ENCODE measurements at places on chromosomes 16 and 17.

DNA sequence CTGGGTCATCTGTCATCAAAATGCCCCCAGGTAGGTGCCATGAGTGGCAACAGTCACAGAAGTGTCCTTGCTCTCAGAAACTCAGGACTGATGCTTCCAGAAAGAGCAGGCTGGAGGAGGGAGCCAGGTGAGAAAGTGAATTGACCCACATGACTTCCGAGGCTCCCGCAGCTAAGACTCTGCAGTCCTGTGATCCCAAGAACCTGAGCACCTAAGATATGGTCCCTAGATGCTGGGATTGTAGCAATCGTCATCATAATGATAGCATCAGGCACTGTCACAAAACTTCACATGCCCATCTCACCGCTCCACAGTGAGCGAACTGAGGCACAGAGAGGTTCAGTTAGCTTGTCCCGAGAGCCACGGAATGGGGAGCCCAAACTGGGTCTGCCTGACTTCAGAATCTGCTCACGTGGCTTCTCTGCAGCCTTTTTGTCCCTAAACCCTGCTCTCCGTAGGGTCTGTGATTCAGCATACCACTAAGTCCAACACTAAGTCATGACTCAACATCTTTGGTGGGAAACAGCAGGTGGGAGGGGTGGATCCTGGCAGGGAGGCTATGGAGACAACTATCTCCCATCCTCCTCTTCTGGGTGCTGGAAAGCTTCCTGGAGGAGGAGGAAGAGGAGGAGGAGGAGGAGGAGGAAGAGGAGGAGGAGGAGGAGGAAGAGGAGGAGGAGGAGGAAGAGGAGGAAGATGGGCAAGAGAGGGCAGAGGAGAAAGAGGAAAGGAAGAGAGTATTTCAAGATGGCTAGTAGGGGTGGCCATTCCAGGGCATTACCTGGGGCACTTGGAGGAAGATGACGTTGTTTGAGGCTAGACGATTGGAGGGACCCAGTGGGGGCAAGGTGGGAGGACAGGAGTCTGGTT is 55.5 kb upstream of the DLX4 start:
- no peak for DNase-seq

DNA sequence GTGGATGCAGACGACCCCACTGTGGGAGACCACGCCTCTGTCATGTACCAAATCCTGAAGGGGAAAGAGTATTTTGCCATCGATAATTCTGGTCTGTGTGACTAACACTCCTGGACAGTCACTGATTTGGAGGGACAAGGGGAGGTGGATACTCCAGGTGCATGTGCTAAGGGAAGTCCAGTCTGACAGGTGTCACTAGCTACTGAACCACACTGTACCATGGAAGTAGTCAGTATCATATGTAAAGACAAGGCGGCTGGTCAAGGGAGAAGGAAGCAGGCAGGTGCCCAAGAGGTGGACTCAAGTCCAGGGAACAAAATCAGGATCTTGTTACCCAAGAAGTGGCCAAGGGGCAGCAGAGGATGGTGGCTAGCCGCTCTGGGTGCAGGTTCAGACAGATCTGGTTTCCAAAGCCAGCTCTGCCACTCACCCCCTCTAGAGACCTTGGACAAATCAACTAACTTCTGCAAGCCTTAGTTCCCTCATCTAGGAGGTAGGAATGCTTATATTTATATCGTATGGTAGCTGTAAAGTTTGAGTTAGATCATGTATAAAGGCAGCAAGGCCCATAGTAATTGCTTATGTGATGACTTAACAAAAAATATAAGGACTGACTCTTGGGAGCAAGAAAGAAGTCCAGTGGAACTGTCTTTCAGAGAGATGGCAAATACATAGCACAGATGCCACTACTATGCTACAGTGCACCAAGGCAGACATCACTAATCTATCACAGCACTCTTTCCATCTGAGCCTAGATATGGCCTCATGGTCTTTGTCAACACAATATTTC is 22.1 kb downstream of the CDH5 start:
- DNase-seq: no peak

GRCh38 chr16:35186045-35186759 is 1726.8 kb downstream of the TP53TG3F start:
- no peak for DNase-seq

DNA sequence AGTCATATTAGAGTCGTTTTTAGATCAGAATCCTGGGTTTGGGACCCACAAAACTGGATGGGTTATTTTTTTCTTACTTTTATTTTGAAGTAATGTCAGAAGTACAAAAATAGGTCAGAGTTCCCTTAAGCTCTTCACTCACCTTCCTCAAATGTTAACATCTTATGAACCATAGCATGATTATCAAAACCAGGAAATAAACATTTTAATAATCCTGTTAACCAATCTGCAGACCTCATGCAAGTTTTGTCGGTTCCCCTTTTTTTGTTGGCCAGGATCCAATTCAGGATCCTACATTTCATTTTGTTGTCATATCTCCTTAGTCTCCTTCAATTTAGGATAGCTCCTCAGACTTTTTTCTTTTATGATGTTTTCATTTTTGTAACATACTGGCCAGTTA is 162.0 kb downstream of the CHD9 start:
- DNase-seq: no peak

DNA sequence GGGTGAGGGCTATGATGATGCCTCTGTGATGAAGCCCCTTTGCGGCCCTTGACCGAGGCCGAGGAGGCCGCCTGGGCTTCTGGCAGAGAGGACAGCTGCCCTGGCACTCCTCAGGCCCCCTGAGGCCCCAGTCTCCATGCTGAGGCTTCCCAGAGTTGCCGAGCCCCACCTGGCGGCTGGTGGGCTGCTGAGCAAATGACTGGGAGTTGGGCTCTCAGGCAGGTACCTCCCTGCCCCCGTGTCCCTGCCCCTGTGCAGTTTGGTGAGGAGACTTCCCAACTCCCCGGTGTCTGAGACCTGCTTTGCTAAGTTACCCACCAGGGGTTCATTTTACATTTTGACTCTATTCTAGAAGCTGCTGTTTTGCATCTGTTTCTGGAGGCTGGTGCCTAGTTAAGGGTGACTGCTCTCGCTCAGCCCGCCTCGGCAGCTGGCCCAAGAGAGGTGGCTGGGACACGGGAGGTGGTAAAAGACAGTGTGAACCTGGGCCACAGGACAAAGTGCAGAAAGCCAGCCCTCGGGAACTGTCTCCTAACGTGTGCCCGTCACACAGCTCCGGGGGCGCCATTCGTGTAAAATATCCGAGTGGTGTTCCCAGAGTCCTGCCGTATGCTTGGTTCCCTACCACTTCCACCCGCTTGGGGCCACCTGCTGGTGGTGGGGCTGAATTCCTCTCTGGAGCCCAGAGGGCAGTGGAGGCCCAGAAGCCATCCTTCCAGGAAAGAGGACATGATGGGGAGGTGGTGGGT is 134.5 kb downstream of the RAB11FIP4 start:
- DNase-seq: no peak

- DNase-seq: no peak
Observed at GRCh38 chr17:65049085-65049756, 7.3 kb downstream of the GNA13 start.

- no peak for DNase-seq
Observed at GRCh38 chr17:74840989-74841666, 18.6 kb downstream of the GRIN2C start.

DNA sequence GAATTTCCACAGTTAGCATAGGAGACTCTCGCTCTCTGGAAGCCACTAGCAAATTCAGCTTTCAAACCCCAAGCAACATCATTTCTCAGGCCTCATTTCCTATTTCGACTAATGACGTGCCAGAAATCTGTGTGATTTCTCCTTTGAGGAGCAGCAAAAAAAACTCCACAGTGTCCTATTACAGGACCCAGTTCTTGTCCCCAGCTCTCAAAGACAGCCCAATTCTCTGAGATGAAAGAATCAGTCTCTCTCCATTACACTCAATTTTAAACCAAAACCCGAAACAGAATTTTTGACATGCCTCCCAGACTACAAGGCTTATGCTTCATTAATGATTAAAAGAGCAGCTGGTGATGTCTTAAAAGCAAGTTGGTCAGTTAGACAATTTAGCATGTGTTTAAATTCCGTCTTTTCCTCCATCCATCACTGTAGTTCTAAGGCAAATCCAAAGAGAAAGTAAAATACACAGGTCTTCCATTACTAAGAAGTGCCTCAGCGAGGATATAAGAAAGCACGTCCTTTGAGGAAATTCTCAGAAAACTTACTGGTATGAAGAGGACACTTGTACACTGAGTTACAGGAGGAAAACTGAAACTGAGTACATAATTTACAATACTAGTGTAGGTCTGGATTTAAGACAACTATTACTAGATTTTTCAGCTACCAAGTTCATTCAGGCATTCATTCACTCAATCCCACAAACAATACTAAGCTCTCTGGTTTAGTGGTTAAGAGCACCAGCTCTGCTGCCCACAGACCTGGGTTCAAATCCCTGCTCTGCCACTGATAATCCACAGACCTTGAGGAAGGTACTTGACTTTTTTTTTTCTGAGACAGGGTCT is 12.5 kb downstream of the TOM1L2 start:
- DNase-seq: peak; percentile 21

- no peak for DNase-seq
Observed at GRCh38 chr17:67520252-67520906, 143.3 kb downstream of the PITPNC1 start.

DNA sequence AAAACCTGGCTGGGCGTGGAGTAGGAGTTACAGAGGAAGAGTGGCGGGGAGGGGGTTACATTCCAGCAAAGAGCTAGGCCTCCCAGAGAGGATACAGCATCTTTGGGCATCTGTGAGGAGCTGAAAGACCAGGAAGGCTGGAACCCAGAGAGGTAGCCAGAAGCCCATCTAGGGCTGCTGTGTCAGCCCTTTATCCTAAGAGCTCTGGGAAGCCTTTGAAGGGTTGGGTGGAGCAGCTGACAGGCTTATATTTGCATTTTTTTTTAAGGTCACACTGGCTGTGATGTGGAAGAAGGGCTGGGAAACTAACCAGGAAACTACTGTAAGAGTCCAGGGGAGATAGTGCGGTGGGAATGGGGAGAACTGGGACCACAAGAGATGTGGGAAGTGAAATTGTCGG is 6.8 kb upstream of the CNOT1 start:
- DNase-seq: no peak

GRCh38 chr16:88650749-88651275 is at the start of gene CYBA:
Gene CYBA, minus strand, starts transcription at chr16:88651053. Its CDS starts 40 bp downstream, at chr16:88651013.
- peak; percentile 81 for DNase-seq

DNA sequence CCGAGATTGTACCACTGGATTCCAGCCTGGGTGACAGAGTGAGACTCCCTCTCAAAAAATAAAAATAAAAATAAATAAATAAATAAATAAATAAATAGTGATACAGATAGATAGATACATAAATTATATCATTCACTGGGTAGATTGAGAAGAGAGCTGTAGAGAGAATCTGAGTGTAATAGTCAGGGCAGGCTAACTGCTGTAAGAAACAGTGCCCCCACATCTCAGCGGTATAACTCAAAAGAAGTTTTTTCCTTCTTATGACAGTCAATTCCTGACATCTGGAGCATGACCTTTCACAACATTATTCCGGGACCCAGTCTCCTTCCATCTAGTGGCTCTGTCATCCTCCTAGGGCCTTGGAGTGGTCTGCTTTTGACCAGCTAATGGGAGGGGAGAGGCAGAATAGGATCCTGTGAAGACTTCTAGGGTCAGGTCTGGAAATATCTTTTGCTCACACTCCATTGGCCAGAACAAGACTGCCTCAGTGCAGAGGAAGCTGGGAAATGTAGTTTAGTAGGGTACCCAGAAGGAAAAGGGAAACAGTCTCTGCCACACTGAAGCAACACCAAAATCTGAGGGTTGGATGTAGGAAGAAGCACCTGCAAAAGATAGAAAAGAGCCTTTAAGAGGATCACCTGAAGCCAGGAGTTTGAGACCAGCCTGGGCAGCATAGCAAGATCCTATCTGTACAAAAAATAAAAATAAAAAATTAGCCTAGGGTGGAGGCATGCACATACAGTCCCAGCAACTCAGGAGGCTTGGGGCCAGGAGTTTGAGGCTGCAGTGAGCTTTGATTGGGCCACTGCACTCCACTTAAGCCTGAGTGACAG is 3.0 kb upstream of the QPRT start:
- DNase-seq: peak; percentile 19

DNA sequence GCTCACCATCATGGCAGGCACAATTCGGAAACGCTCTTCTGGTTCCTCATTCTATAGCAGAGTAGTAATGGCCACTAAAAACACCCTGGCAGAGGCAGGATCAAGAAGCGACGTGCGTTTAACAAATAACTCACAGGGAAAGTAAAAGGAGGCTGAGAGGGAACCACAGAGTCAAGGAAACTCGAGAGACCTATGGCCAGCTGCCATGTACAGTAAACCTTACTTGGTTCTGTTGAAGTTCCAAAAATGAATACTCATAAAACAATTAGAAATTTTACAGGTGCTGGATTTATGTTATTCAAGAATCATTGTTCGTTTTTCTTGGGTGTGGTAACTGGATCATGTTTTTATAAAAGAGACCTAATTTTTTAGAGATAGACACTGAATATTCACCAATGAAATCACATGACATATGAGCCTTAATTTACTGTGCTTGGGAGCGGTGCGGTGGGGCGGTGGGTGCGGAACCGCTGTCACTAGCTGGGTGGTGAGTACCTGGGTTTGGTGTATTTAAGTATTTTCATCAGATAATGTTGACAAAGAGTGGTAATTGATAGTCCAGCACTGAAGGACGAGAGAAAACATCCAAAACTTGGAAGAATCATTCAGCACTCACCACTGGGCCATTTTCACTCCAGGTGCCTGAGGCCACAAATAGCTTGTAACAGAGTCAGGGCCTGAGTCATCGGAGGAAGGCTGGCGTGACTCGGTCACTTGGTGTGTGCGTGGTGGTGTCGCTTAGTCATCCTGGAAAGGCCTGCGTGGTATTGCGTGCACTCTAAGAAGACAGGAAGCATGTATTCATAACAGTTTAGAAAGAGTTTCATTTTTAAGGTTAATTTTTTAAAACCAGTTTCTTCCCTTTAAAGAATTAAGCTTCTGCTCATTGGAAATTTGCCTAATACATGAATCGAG is 135.4 kb upstream of the CHMP6 start:
- peak; percentile 43 for DNase-seq

DNA sequence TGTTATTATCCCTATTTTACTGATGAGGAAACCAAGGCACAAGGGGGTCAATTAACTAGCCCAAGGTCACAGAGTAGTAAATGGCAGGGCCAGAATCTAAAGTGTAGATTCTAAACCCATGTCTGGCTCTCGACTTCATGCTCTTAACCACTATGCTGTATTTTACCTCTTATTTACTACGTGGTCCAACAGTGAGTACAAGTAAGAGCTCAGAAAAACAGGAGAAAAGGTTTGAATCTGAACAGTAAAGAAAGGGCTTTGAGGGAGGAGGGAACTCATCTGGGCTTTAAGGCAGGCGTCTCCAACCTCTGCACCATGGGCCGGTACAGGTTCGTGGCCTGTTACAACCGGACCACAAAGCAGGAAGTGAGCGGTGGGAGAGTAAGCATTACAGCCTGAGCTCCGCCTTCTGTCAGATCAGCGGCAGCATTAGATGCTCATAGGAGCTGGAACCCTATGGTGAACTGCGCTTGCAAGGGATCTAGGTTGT is 62.9 kb downstream of the SMURF2 start:
- DNase-seq: peak; percentile 44

GRCh38 chr16:30715750-30716445 is 16.9 kb downstream of the SRCAP start:
- DNase-seq: peak; percentile 48

GRCh38 chr16:4960579-4960978 is 2.4 kb downstream of the SEC14L5 start:
- DNase-seq: no peak

GRCh38 chr17:47857551-47858455 is 6.8 kb upstream of the SP6 start:
- DNase-seq: no peak

Measured in central memory CD4-positive, alpha-beta T cell (primary cell).